ENCODE measurements at places on chromosomes 5 and 9. TPM values are rescaled to one million over a fixed set of nuclear protein-coding genes. Genes with fewer than 3 reads are reported as not detected.

The OTP gene
- not detected for total RNA-seq

The CCDC183 gene
- total RNA-seq: 0.26 TPM

The ACTBL2 gene
- not detected for total RNA-seq

The F12 gene
- 1.5 TPM for total RNA-seq

All from pulmonary artery endothelial cell (primary cell).